ENCODE measurements at places on chromosomes 1 and 21.

- no peak for DNase-seq
Measured at GRCh38 chr1:24929398-24930259, 447 bp downstream of the RUNX3 start.

DNA sequence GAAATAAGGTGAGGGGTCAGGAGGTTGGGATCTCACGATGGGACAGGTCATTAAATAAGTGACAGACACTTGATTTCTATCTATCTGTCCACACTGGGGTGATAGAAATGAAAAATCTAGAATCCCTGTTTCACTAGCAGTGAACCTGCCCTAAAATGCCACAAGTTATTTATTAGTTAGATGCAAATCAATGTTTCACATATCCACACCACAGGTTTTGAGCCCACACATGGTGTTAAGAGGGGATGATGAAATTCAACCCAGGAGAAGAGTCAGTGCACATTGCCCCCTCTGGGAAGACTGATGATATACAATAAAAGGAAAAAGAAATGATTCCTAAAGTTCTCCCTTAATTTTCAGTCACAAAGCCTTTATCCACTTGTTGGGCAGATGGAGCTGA is 10.1 kb upstream of the NTPCR start:
- no peak for DNase-seq

DNA sequence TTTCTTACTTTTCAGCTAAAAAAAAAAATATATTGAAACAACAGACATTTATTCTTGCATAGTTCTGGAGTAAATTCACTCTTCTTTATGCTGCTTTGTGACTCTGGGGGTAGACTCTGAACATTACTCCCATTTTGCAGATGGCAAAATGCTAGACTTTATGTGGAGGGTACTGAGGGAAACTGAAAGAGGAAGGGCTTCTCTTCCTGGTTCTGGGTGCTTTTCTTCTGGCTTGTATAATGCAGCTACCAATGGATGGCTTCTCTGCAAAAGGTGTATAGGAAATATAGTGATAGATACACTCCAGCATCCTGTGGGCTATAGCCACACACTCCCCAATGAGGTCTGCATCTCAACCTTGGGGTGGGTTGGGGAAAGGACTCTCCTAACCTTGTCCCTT is 19.7 kb upstream of the ZBTB40 start:
- DNase-seq, result no peak

DNA sequence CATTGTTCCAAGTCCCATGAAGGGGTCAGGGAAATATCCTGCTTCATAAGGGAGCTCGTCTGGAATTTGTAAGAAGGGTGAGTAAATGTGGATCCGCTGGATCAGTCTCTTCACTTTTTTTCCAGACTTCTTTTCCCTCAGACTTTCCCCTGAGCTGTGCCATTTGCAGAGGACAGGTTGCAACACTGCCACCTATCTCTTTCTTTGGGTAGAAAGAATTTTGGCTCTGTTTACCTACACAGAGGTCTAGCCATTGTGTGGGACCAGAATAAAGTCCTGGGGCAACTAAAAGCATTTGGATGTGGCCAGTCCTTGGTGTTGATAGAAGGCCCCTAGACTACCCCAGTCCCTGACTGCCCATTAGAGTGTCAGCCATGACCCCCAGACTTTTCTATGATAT is 1146.7 kb upstream of the PRMT6 start:
- no peak for DNase-seq

GRCh38 chr1:18480315-18481189 is at the start of gene KLHDC7A:
Gene KLHDC7A (plus strand): TSS chr1:18480930. CDS start chr1:18480982, 52 bp downstream.
- DNase-seq, result no peak

- DNase-seq, result no peak
Measured at GRCh38 chr1:64608651-64609048, 136.2 kb upstream of the RAVER2 start.

- no peak for DNase-seq
Measured at GRCh38 chr1:209435654-209436566, 147.6 kb upstream of the CAMK1G start.

GRCh38 chr1:205579711-205580110 is 52.1 kb downstream of the ELK4 start:
- no peak for DNase-seq

GRCh38 chr1:175787881-175788280 is 44.5 kb upstream of the TNR start:
- no peak for DNase-seq

GRCh38 chr1:119318466-119319309 is 49.9 kb upstream of the HAO2 start:
- DNase-seq, result no peak

GRCh38 chr1:193303849-193304248 is 117.4 kb upstream of the B3GALT2 start:
- DNase-seq, result no peak

DNA sequence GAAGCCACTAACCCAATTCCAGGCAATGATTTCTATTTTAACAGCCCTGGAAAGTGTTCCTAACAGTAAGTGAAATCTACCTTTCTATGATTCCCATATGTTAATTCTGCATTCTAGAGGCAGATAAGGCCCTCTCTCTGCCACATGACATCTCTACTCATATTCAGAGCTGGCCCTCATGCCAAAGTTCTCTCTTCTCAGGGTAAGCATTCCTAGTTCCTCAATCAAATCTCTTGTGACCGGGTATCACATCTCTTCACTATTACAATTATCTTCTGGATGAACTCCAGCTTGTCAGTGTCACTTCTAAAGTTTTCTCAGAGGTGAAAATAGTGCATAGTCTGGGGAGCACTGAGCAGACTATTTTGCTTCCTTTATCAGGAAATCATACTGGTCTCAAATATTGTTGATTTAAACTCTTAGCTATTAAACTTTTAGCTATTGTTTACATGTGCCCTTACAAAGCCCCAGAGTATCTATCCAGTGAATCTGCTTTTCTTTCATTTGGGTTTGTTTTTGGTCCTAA is 66.4 kb upstream of the TNFSF18 start:
- no peak for DNase-seq

- DNase-seq, result no peak
Measured at GRCh38 chr1:17161137-17161740, 42.0 kb upstream of the PADI2 start.

GRCh38 chr1:39086865-39087409 is 60.8 kb downstream of the NDUFS5 start:
- DNase-seq, result no peak

DNA sequence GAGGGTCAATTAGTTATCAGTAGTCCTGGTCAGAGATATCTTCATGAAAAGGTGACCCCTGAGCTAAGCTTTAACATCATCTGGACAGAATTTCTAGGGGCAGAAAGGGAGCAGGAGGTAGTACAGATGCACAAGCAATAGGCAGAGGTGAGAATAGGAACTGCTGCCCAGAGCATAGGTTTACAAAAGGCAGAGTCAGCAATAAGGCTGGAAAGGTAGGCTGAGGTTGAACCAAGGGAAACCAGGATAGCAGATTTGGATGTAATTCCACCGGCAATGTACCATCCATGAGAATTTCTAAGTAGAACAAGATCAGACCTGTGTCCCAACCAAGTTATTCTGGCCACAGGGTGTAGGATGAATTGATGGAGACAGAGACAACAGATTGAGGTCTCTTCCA is 6.2 kb upstream of the ILDR2 start:
- DNase-seq, result no peak

GRCh38 chr21:35506352-35506751 is 457.2 kb upstream of the RUNX1 start:
- no peak for DNase-seq

GRCh38 chr1:51442616-51443015 is 76.5 kb downstream of the EPS15 start:
- DNase-seq, result no peak

- DNase-seq, result no peak
Measured at GRCh38 chr1:74245168-74245772, 10.1 kb downstream of the TNNI3K start.

- no peak for DNase-seq
Measured at GRCh38 chr1:24285231-24285630, 33.9 kb upstream of the GRHL3 start.

GRCh38 chr1:199452627-199453026 is 574.9 kb upstream of the NR5A2 start:
- no peak for DNase-seq

Measured in activated CD4-positive, CD25-positive, alpha-beta regulatory T cell treated with anti-CD3 and anti-CD28 coated beads, Interleukin-2, amount 50 U/mL, for 16 hours (primary cell).